ENCODE measurements at places on chromosomes 7 and 10. TPM values are rescaled to one million over a fixed set of nuclear protein-coding genes. Genes with fewer than 3 reads are reported as not detected.

GNGT1 gene
- total RNA-seq = not detected

MALRD1 gene
- total RNA-seq = 2.2 TPM

VSTM4 gene
- total RNA-seq = 23.8 TPM

NPSR1 gene
- not detected for total RNA-seq

GPR37 gene
- 0.09 TPM for total RNA-seq

LIPF gene
- total RNA-seq = not detected

LIPJ gene
- total RNA-seq = not detected

CNNM1 gene
- total RNA-seq = 0.23 TPM

SPDYE6 gene
- not detected for total RNA-seq

PRSS1 gene
- total RNA-seq = not detected

SPDYE2B gene
- not detected for total RNA-seq

TUBB8 gene
- total RNA-seq = not detected

FAM25G gene
- not detected for total RNA-seq

CLDN4 gene
- total RNA-seq = not detected

MASTL gene
- 2.8 TPM for total RNA-seq

Data from right cardiac atrium (tissue), 5 donors.